ENCODE measurements at places on chromosomes 2 and 18.

DNA sequence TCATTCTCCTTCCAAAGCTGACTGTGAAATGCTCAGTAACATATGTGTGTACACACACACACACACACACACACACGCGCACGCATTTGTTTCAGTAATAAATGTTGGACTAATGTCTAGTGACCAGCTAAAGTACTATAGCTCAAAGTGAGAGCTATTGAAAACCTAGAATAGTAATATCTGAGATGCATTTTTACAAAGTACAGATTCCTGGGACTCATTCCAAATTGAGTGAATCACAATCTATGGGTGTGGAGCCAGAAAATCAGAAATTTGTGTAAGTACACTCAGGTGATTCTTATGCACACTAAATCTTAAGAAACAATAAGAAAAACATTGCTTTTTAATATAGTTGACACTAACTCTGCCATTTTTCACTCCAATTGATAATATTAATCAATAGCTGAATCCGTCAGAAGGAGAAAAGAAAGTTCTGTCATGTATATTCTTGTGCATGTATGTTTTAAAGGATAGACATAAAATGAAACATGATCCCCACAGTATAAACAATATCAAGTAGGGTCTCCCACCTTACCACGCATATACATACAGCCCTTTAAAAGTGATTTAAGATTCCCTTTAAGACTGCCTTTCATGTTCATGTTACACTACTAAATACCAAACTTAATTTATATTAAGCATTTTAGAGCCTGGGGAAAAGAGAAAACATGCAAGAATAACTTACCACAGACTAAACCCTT is 123.5 kb downstream of the ATAD2B start:
- DNase-seq = no peak

GRCh38 chr2:219001100-219001576 is 7.9 kb upstream of the CRYBA2 start:
- DNase-seq = no peak

- DNase-seq = no peak
These were observed 183.1 kb upstream of the ARL4C start for GRCh38 chr2:234679741-234680687.

- DNase-seq = no peak
These were observed 65.1 kb downstream of the MAP4K4 start for GRCh38 chr2:101762451-101763171.

DNA sequence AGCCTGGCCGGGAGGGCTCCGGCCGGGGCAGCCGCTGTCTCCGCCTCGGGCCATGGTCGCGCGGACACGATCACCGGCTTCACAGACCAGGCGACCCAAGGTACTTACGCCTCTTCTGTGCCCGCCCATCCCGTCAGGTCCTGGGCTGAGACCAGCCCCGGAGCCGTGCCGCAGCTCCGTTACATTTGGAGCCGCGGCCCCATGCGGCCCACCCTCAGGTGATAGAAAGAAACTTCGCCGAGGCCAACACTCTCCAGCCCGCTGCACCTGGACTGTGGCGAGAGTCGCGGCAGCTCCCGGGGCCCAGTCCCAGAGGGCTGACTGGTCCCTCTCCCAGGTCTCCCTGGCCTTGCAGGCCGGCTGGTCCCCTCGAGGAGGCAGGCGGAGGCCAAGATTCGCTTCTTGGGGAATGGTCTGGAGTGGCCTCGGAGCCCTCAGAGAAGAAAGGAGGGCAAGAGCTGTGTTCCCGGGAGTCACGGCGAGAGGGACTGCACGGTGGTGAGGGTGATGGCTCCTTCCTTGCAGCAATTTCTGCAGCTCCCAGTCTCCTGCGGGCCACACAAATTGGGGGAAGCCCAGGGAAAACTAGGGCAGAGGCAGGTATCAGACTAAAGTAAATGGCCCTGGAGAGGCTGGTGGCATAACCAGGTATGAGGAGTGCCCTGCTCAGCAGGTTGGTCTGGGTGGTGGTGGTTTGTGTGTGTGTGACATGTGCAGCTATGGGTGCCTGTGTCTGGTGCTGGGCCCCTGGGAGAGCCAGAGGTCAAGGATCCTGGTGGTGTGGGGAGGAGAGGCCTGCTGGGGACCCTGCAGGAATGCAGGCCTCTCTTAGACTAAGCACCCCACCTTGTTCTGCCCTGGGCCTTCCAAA is 822 bp downstream of the GDF7 start:
- no peak for DNase-seq

DNA sequence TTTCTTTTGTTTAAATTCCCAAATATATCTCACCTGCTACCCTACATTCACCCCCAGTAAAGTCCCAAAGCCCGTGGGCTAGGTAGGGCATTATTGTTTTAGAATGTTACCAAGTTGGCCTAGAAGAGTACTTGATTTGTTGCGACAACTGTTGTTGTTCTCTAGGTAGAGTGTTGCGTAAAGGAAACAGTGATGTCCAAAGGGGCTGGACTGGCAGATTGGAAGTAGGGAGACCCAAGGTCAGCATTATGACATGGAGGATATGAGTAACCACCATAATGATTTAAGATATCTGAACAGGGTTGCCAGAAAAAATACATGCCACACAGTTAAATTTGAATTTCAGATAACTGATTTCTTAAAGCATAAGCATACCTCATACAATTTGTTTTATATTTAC is 39.2 kb downstream of the SCN1A start:
- no peak for DNase-seq

- no peak for DNase-seq
These were observed 56.6 kb downstream of the CLHC1 start for GRCh38 chr2:55175254-55176093.

DNA sequence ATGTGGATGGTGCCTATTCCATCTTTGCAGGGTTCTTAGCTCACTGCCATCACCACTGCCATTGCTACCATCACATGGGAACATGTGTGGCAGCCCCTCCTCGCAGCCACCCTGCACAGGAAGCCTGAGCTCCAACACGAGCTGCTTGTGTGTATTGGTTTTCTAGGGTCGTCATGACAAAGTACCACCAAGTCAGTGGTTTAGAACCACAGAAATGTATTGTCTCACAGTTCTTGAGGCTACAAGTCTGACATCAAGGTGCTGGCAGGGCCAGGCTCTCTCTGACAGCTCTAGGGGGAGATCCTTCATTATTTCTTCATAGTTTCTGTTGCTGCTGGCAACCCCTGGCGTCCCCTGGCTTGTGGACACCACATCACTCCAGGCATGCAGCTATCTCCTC is 10.3 kb upstream of the IL1R2 start:
- no peak for DNase-seq

DNA sequence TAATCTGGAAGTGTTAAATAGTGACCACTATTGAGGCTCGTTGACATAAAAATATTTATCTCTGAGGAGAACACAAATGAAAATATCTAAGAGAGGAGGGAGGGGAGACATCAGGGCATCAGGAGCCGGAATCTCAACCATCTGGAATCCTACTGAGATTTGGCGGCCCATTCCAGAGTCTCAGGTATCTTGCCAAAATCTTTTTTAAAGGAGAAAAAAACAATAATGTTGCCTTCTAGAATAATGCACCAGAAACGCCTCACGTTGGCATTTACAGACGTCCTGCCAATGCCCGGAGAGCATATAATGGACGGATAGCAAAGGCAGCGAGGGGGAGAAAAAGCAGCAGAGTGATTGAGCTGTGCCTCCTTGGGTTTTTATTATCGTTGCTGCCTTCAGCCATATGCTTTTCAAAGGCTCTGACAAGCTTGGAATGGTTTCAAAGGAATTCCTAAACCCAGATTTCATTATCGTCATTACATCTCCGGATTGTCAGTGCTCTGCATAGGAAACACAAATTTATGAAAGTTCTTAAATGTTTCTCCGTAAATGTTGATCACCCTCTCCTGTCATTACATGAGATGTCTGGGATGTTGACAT is 30.9 kb upstream of the EGR4 start:
- DNase-seq = no peak

GRCh38 chr2:67930156-67930555 is 132.6 kb downstream of the C1D start:
- DNase-seq = no peak

GRCh38 chr2:143623231-143623908 is 494.2 kb downstream of the ARHGAP15 start:
- DNase-seq = no peak

All from stimulated activated CD4-positive, alpha-beta T cell treated with anti-CD3 and anti-CD28 coated beads, TNF-alpha, amount 100 ng/mL, for 48 hours (primary cell).